Activated CD8-positive, alpha-beta memory T cell treated with anti-CD3 and anti-CD28 coated beads, Interleukin-2, amount 10 ng/mL, durations not matched to agents 7 days and 5 days (primary cell): ENCODE measurements at places on chromosomes 3 and 15. TPM values are rescaled to one million over a fixed set of nuclear protein-coding genes. Genes with fewer than 3 reads are reported as not detected.
A peak's percentile ranks its signal among the peaks of the same experiment; 100 is the strongest.

The MCTP2 gene
- 83.8 TPM for total RNA-seq

The SPINK8 gene
- total RNA-seq, result not detected

The RARRES1 gene
- total RNA-seq, result not detected

- peaks cover 4% of the 10 kb centered on the region for H3K36me3 ChIP-seq
- no peaks in the 10 kb centered on the region for H3K27me3 ChIP-seq
- DNase-seq, result no peak
- H3K4me3 ChIP-seq, result peak overlapping the region; percentile 98
These were observed 655 bp upstream of the RAB11A start for GRCh38 chr15:65868546-65869125.

- no peaks in the 10 kb centered on the region for H3K27me3 ChIP-seq
- no peak overlapping the region for H3K4me3 ChIP-seq
- H3K4me1 ChIP-seq, result no peaks in the 10 kb centered on the region
- DNase-seq, result no peak
These were observed 12.4 kb downstream of the OTOL1 start for GRCh38 chr3:161508852-161509477.

DNA sequence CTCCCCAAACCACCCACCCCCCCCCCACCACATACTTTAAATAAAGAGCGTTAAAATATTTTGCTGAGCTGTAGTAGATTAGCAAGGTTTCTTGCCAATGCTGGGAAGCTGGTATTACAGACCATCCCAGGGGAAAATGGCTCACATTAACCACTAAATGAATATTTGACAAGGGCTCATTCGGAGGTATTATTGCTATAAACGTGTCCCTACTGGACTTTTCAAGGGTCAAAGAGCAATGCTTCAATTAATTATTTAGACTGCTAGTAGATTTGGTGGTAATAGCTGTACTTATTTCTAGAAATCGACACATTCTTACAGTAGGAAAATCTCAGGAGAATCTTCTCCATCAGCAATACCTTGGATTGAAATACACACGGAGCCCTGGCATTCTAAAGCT is 5.2 kb downstream of the SOX2 start:
- H3K27me3 ChIP-seq, result peaks cover 94% of the 10 kb centered on the region
- H3K27ac ChIP-seq, result no peak overlapping the region
- no peaks in the 10 kb centered on the region for H3K36me3 ChIP-seq
- no peak overlapping the region for H3K4me3 ChIP-seq

GRCh38 chr3:25508433-25508832 is 80.4 kb downstream of the RARB start:
- no peak for DNase-seq
- no peaks in the 10 kb centered on the region for H3K27me3 ChIP-seq
- no peaks in the 10 kb centered on the region for H3K4me1 ChIP-seq
- no peaks in the 10 kb centered on the region for H3K36me3 ChIP-seq

DNA sequence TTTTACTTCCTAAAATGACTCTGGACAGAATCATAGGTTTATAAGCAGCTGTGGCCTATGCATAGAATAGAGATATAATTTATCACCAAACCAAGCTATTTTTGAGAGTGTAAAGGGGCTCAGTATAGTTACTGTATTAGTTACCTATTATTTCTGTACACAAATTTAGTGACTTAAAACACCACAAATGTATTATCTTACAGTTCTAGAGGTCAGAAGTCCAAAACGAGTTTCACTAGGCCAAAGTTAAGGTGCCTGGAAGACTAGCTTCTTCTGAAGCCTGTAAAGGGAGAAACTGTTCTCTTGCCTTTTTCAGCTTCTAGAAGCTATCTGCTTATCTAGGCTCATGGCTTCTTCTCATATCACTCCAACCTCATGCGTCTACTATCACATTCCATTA is 30.1 kb downstream of the CCDC54 start:
- H3K27me3 ChIP-seq, result peaks cover 6% of the 10 kb centered on the region
- no peak for DNase-seq
- peaks cover 3% of the 10 kb centered on the region for H3K36me3 ChIP-seq
- no peak overlapping the region for H3K27ac ChIP-seq
- no peaks in the 10 kb centered on the region for H3K4me1 ChIP-seq

GRCh38 chr15:67841513-67841762 is 1.6 kb upstream of the RNU6-1 start:
- peaks cover 2% of the 10 kb centered on the region for H3K36me3 ChIP-seq
- peak overlapping the region; percentile 82 for H3K27ac ChIP-seq
- DNase-seq, result no peak
- peaks cover 17% of the 10 kb centered on the region for H3K4me1 ChIP-seq
- H3K4me3 ChIP-seq, result peak overlapping the region; percentile 89
- H3K27me3 ChIP-seq, result peaks cover 20% of the 10 kb centered on the region
